ENCODE measurements at places on chromosomes 11 and 22.

- no peak for DNase-seq
These were observed 83.6 kb downstream of the INSC start for GRCh38 chr11:15198284-15198683.

DNA sequence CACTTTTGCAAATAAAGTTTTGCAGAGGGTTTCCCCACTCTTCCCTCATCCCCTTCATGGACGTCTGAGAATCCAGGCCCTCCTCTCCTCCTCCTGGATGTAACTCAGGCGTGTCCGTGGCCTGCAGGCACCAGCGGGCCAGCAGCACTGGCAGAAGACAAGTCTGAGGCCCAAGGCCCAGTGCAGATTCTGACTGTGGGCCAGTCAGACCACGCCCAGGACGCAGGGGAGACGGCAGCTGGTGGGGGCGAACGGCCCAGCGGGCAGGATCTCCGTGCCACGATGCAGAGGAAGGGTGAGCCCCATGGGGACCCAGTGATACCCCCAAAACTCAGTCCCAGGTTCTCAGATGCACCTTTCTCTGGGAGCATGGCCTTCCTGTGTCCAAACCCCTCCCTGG, 14.4 kb downstream of the TUB start:
- DNase-seq, result no peak

- DNase-seq, result no peak
These were observed 64.0 kb upstream of the PTPRJ start for GRCh38 chr11:47916361-47916841.

DNA sequence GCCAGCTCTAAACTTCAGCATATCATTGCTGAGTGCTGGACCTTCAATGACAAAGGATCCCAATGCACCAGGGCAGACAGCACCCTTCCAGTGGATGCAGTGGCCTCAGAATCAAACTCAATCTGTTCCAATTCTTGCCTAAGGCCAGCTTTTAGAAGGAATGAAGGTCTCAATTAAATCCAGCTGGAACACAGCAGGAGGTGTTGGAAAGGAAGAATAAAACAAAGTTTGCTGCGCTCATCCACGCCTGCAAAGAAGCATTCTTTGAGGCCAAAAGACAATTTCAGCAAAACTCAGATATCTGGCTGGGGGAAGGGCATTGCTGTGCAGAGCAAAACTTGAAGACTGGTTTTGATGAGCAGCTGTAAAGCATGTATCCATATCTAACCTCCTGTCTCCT, 120.7 kb downstream of the CCDC81 start:
- no peak for DNase-seq

- no peak for DNase-seq
These were observed 7.6 kb downstream of the RNH1 start for GRCh38 chr11:499201-500076.

GRCh38 chr22:30326255-30326705, 461 bp downstream of the TBC1D10A start:
- DNase-seq, result no peak

GRCh38 chr22:25002241-25002985, 49.9 kb downstream of the KIAA1671 start:
- DNase-seq, result no peak

DNA sequence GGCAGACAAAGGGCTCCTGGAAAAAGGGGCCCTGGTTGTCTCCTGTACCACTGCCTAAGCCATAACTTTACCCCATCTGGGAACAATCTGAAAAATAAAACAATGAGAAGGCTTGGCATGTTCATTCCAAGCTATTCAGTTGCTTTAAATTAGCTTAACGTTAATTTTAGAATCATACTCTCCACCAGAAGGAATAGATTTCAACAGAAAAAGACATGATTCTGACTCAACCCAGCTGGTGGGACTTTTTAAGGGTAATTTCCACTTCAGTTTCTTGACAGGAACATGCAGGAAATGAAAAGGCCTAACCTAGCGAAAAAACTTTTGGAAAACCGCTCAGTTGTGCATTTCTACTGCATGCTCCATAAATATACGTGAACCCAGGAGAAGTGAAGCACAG, 7.9 kb downstream of the SF3A1 start:
- no peak for DNase-seq

All from NCI-H1105 (cell line).